ENCODE measurements at places on chromosomes 5 and 9.

- no peaks in the 10 kb centered on the region for H3K36me3 ChIP-seq
- no peak overlapping the region for H3K27ac ChIP-seq
- H3K27me3 ChIP-seq = no peaks in the 10 kb centered on the region
- DNase-seq = no peak
- H3K4me1 ChIP-seq = no peaks in the 10 kb centered on the region
Measured at GRCh38 chr5:57408714-57409113, 73.9 kb downstream of the ACTBL2 start.

DNA sequence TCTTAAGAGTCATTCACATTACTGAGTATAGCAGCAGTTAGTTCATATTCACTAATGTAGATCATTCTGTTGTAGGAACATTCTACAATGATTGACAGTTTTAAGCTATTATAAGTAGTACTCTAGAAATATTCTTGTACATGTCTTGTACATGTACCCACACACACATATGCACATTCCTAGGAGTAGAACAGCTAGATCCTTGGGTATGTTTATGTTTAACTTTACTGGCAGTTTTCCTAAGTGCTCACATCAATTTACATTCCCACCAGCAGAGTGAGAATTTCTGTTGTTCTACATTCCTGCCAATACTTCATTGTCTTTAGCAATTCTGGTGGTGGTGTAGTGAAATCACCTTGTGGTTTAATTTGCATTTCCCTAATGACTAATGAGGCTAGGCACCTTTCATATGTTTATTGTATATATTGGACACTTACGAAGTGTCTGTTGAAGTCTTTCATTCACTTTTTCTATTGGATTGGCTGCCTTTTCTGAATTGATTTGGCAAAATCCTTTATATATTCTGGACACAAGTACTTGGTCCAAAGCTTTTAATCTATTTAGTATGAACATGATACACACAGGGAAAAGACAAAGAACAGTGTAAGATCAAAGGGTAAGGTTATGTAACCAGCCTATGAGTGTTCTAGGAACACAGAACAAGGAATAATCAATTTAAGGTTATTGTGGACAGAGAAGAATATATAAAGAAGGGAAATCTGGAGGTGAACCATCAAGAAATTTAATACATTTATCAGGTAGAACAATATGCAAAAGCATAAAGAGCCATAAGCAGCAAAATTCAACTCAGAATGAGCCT is 95.6 kb downstream of the MLLT3 start:
- DNase-seq = no peak
- peaks cover 47% of the 10 kb centered on the region for H3K36me3 ChIP-seq
- peaks cover 43% of the 10 kb centered on the region for H3K4me1 ChIP-seq
- H3K27ac ChIP-seq = peak overlapping the region; percentile 0
- peaks cover 3% of the 10 kb centered on the region for H3K27me3 ChIP-seq
- H3K4me3 ChIP-seq = no peak overlapping the region

DNA sequence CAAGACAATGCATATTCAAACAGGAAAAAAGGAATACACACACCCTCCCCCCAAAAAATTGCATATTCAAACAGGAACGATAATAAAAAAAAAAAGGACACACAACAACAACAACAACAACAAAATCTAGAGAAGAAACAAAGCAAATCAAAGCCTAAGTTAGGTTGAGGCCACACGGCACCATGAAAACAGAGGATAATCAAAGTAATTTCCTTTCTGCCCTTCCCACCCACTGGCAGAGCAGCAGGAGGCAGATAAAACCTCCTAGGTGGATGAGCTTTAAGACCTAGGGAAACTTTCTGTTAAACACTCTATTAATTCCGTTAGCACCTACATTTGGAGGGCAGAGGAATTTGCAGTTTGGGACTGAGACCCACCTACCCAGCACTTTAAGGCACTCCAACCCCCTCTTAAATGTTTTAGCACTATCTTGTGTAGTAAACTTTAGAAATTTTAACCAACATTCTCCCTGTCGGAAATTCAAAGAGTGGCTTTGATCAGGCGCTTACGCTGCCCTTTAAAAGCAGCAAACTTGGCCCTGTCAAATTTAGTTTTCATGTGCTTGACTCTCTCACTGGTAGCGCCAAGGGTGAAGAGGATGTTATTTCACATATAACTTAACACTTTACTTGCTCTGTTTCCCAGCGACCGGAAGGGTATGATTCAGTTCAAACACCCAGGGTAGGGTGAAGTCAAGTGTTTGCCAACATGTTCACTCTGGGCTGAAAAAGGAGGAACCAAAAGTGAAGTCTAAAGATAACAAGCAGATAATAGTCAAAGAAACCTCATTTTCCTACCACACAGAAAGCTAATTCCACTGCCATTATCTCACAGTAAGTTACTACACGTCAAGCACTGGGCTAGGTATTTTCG is 9.2 kb downstream of the ENC1 start:
- peaks cover 84% of the 10 kb centered on the region for H3K4me1 ChIP-seq
- peak overlapping the region; percentile 58 for H3K27ac ChIP-seq
- no peak for DNase-seq
- peak overlapping the region; percentile 66 for H3K4me3 ChIP-seq
- no peaks in the 10 kb centered on the region for H3K27me3 ChIP-seq
- H3K36me3 ChIP-seq = peaks cover 98% of the 10 kb centered on the region

DNA sequence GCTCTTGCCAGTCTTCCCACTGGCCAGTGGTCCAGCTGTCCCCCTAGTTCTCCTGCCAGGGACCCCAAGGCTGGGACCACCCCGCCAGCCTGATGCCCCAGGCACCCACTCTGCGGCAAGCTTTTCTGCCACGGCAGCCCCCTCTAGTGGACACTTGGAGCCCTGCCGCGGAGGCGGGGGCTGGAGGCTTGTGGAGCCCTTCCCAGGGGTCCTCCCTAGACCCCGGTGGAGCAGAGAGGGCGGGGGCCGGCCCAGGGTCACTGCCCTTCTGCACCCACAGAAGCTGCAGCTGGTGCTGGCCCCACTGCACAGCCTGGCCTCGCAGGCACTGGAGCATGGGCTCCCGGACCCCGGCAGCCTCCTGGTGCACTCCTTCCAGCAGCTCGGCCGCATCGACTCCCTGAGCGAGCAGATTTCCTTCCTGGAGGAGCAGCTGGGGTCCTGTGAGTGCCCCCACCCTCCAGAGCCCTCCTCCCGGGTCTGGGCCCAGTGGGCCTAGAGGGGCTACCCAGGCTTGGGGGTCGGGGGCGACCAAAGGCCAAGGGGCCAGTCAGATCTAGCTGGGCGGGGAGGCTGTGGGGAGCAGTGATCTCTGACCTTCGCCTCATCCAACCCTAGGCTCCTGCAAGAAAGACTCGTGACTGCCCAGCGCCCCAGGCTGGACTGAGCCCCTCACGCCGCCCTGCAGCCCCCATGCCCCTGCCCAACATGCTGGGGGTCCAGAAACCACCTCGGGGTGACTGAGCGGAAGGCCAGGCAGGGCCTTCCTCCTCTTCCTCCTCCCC is 9.1 kb downstream of the EGFL7 start:
- no peak overlapping the region for H3K27ac ChIP-seq
- H3K4me1 ChIP-seq = peaks cover 25% of the 10 kb centered on the region
- no peaks in the 10 kb centered on the region for H3K36me3 ChIP-seq
- peak; percentile 83 for DNase-seq

DNA sequence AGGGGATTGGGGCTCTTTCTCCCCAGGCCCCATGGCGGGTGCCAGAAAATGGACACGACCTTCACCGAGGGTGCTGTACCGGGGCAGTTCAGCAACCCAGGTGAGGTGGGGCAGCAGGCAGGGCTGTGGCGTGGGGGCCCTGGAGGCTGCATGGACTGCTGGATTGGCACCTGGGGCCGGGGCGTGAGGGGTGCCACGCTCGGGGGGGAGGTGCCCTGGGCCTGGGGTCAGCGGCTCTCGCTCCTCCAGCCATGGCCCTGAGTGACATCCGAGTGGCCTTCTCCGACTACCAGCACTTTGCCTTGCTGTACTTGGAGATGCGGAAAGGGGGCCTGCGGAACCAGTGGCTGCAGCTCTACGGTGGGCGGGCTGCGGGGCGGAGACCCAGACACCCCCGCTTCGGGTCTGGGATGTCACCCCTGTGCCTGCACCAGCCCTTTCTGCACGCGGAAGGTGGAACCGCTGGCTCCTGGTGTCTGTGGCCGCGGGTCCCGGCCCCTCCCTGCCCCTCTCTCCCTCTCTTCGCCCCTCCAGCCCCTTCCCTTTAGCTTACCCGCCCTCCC is 1.8 kb downstream of the LCNL1 start:
- peaks cover 32% of the 10 kb centered on the region for H3K4me1 ChIP-seq
- H3K4me3 ChIP-seq = no peak overlapping the region

DNA sequence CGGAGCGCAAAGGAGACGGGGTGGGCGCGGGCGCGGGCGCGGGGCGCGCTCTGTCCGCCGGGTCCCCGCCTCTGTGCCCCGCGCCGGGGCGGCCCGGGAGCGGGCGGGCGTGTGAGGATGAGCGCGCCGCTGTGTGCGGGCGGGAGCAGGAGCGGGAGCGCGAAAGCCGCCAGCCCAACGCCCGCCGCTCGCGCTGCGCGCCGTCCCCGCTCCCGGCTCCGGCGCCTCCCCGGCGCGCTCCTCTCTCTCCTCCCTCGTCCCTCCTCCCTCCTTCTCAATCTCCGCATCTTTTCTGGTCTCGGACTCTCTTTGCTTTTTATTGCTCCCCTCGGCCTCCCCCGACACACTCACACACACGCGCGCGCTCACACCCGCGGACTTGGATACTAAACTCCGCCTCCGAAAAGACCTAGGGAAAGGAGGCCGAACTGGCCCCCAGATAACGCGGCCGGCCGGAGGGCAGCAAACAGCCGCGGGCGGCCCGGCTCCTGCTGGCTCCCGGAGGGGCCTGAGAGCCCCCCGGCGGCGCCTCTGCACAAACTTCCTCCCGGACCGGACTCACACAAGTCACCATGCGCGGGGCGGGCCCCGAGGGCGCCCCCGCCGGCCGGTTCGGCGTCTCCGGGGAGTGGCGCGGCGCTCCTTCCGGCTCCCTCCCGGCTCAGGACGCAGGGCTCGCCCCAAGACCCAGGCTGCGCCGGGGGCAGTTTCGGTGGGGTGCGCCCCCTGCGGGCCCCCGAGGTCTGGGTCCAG is at the start of gene FIBCD1:
Gene FIBCD1, minus strand, starts transcription at position 596 of the 753 bp plus-strand sequence. CDS start 640 bp downstream, outside the sequence.
- peaks cover 87% of the 10 kb centered on the region for H3K27me3 ChIP-seq
- DNase-seq = peak; percentile 58
- H3K4me3 ChIP-seq = peak within 1 kb of the TSS; percentile 85
- no peaks in the 10 kb centered on the region for H3K36me3 ChIP-seq
- H3K27ac ChIP-seq = no peak within 1 kb of the TSS

DNA sequence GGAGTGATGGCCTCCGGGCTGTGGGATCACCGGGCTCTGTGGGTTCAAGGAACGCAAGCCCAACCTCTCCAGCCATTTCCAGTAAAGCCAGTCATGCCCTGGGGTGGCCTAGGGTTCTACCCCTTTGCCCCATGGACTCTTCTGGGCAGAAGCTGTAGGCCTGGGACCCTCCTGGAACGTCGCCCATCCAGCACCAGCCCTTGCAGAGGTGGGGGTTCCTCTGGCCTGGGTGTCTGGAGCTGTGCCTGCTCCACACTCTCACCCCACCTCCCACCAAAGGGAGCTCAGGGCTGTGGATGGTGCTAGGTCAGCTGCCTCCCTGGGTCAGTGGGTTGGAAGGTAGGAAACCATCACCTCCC is 1.4 kb upstream of the SLC12A7 start:
- H3K4me3 ChIP-seq = no peak overlapping the region
- DNase-seq = no peak
- H3K27ac ChIP-seq = no peak overlapping the region
- peaks cover 34% of the 10 kb centered on the region for H3K4me1 ChIP-seq
- no peaks in the 10 kb centered on the region for H3K36me3 ChIP-seq
- peaks cover 11% of the 10 kb centered on the region for H3K27me3 ChIP-seq

GRCh38 chr9:98536542-98537173 is 172.1 kb downstream of the GABBR2 start:
- H3K27ac ChIP-seq = no peak overlapping the region
- H3K27me3 ChIP-seq = peaks cover 14% of the 10 kb centered on the region
- H3K4me3 ChIP-seq = no peak overlapping the region

GRCh38 chr5:157072508-157072907 is 13.6 kb upstream of the HAVCR1 start:
- H3K27ac ChIP-seq = no peak overlapping the region
- no peaks in the 10 kb centered on the region for H3K36me3 ChIP-seq
- H3K4me1 ChIP-seq = no peaks in the 10 kb centered on the region
- DNase-seq = no peak
- H3K27me3 ChIP-seq = peaks cover 4% of the 10 kb centered on the region

DNA sequence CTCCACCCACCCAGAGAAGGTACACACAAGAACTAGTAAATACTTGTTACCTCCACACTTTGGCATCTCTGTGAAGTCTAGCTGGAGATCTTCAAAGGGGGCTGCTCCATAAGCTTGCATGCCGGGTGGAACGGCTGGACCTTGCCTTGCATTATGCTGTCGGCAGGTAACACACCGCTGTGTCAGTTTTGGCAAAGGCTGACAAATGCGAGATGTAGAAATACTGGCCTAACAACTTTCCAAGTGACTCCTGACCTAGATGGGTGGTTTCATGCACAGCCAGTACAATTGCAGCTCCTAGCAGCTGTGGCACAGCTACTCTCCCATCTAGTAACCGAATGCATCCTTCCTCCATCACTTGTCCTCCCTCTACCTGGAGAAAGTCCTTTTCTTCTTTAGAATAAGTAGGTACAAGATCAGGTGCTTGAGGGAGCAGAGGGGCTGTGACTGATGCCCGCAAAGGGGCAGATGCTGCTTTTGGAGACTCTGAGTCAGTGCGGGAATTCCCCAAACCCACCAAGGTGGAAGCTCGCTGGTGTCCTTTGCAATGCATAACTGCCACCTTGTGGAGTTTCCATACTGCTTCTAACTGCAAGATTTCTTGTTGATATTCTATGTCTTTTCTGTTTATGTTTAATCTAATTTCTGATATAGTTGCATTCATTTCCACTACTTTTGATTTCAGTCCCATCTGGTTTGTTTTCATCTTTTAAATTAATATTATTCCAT is 78.4 kb downstream of the TMEM161B start:
- H3K27ac ChIP-seq = no peak overlapping the region
- DNase-seq = no peak

All from nephron progenitor cell (in vitro differentiated cells).